ENCODE measurements at places on chromosomes 12 and 14. TPM values are rescaled to one million over a fixed set of nuclear protein-coding genes. Genes with fewer than 3 reads are reported as not detected.
A peak's percentile ranks its signal among the peaks of the same experiment; 100 is the strongest.

- peak; percentile 72 for DNase-seq
Observed at GRCh38 chr14:69107407-69108003, 45.4 kb downstream of the DCAF5 start.

DNA sequence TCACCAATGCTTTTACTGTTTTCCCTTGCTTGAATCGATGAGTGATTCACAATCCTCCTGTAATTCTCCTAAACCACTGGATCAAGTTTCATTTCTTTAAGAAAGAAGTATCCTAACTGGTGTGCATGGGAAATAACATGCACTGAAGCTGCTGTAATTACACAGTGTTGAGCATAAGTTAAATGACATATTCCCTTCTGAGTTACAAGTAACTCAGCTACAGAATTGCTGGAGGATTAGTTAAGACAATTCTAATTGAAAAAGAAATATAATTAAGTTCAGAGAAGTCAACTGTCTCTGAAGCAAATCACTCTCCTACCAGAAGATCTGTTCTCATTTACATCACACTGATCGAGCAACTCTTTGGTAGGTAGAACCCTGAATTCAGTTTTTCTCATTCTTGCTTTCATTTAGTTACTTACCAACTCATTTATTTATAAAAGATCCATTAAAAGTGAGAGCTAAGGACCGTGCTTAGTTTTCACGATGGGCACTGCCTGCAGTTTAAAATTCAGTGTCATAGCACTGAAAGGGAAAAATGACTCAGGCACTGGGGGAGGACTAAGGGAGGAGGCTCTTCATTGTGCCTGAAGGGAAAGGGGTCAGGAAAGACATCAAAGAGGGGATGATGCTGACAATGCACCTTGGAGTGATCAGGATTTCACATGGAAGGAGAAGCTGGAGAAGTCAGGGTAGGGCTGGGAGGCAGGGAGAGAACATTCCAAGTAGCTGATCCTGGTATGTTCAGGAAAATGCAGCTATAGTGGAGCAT, 327.2 kb downstream of the EMP1 start:
- no peak for DNase-seq

DNA sequence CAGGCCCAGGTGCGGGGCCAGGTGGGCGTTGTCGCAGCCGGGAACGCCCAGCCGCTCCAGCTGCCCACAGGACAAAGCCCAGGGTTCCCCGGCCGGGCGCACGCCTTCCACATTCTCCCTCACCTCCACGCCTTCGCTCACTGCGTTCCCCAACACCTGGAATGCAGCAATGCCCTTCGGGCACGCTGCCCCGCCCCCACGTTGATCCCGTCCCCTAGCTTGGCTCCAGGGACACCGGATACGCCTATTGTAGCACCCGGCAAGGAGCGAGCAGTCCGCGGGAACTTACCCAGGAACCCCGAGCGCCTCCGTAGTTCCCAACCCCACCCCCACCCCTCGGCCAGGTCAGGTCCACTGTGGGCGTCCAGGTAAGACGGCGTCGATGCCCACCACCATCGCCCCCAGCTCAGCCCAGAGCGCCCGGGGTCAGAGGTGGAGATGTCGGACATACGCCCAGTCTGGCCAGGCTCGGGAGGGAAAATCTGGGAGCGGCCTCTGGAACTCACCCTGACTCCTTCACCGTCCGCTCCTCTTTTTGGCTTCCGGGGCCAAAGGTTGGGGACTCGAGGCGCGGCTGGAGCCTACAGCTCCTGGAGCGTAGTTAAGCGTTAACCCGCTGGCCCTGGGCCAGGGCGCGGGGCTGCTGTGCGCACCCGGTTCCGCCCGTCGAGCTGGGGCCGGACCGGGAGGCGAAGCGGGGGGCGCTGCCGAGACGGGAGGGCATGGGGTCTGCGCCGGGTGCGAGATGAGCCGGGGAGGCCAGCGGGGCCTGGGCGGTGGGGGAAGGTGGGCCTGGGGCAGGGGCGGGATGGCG, 594 bp upstream of the CEP170B start:
- DNase-seq = no peak

Gene DPPA3
- total RNA-seq = not detected

GRCh38 chr12:3168223-3169221, 91.3 kb downstream of the TSPAN9 start:
- DNase-seq = peak; percentile 59

DNA sequence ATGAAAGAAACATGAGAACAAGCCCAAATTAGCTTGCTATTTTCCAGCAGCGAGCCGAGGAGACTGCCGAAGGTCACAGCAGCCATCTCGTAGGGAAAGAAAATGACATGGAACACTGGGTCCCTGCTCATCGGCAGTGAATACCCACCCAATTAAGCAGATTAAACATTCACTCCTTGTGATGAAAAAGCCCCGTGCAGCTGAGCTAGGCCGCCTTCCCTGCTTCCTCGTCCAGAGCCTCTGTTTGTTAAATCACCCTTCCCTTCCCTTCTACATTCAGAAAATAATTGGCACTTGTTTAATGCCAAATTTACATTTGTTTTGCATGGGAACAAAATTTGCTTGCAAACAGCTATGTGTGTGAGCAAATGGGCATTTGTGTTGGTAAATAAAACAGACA, 342.5 kb downstream of the RMST start:
- DNase-seq = no peak

Gene LRRC10
- not detected for total RNA-seq

- no peak for DNase-seq
Observed at GRCh38 chr12:119718141-119718540, 50.2 kb downstream of the PRKAB1 start.

DNA sequence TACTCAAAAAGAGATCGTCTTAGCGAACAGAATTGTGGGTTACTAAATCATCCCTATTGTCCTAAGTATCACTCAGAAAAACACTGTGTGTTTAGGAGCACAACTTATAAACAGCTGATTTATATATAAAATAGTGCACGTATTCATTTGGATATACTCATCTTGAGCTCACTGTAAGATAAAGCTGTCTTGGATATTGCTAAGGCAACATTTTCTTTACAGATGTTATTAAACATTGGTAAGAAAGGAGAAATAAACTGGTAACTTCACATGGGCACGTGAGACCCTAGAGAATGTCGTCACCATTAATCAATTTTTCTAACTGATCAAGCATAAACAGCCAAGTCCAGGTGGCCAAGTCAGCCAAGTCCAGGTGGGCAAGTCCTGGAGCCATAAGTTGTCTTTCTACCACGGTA, 1.7 kb downstream of the PAWR start:
- no peak for DNase-seq

All from myocyte (in vitro differentiated cells).